ENCODE measurements at places on chromosomes 5 and 9. TPM values are rescaled to one million over a fixed set of nuclear protein-coding genes. Genes with fewer than 3 reads are reported as not detected.

- DNase-seq = no peak
Observed at GRCh38 chr9:129439242-129439641, 181.7 kb downstream of the C9orf50 start.

GRCh38 chr9:15873573-15874177 lies 320.8 kb downstream of the CCDC171 start:
- no peak for DNase-seq

GRCh38 chr5:42994246-42994554 lies 45.9 kb downstream of the ANXA2R start:
- DNase-seq = no peak

SOX30 gene
- total RNA-seq = not detected

DNA sequence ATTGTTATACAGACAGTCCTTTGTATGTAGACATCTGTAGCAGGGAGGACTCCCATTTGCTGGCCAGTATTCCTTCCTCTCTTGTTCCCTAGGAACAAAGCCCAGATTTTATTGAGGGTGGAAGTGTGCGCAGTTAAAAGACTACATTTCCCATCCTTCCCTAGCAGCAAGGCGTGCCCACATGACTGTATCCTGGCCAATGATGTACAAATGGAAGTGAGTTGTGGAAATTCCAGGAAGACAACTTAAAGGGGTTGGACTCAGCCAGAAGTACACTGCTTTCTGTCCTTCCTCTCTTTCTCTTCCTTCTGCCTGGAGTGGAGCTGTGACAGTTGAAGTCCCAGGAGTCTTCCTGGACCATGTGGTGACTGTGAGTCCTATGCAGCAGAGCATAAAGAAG lies 89.0 kb downstream of the HRH2 start:
- DNase-seq = no peak

All from thoracic aorta (tissue), 2 donors.